ENCODE measurements at places on chromosomes 4 and X.

DNA sequence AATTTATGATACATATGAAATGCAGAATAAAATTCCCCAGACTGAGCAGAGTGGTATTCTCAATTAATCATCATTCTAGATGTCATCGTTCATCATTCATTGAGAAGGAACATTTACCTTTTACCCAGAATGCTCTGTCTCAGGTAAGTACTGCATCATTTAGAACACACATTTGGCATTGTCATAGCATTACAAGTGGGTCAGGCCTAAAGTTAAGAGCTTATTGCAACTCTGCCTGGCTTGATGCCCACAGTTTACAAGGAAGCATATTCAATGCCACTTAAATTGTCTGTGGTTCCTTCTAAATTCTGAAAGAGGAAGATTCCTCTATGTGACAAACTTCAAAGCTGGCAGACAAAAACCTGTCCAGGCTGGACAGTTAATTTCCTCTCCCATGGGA lies 87.3 kb downstream of the CAMK2D start:
- no peak for DNase-seq

- no peak for DNase-seq
Measured at GRCh38 chrX:39654183-39654925, 443.4 kb downstream of the BCOR start.

DNA sequence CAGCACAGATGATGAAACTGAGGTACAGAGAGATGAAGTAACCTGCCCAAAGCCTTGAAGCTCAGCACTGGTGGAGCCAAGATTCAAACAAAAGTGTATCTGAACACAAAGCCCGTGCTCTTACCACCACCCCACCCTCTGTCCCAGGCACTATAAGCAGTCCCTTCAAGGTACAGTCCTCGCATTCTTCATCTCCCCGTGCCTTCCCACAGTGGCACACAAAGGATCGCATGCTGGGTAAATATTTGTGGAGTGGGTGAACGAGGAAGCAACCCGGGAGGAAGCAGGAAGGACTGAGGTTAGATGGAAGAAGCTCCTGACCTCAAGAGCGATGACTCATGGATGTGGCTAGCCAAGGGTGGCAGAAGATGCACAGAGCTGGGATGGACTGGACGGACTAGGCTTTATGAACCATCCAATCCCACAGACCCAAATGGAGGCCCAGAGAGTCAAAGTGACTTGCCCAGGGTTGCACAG lies 18.4 kb downstream of the IQSEC2 start:
- DNase-seq, result peak; percentile 21

DNA sequence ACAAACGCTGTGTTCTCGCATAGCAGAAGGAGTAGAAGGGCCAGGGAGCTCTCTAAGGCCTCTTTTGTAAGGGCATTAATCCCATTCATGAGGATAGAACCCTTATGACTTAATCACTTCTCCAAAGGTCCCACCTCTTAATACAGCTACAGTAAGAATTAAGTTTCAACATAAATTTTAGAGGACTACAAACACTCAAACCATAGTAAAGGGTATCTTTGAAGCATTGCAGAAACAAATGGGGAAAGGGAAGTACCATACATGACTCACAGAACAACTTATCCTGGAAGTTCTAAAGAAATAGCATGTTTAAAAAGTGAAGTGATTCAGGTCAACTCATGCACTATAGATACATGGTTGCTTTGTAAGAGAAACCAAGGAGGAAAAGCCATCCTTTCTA lies 680.8 kb downstream of the RPA4 start:
- no peak for DNase-seq

DNA sequence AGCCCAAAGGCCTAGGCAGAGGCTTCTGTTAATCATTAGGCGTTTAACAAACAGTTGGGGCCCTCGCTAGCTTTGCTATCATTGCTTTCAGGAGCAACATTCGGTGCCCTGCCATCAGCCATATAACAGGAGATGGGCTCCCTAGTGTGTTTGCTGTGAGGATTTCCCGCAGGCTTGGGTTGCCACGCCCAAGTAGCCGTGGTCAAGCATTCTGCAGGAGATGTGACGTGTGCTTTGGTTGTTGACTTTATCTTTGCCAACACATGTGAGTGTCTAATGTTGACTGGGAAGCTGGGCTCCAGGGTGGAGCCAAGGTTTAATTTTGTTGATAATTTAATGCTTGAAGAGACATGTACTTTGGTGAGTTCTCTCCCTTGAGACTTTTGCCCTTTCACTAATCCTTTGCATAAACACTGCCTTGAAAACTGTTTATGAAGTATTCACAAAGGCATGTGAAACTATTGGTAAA lies 184.6 kb upstream of the KIT start:
- no peak for DNase-seq

GRCh38 chrX:111567542-111568255 lies 56.3 kb downstream of the SERTM2 start:
- DNase-seq, result no peak

DNA sequence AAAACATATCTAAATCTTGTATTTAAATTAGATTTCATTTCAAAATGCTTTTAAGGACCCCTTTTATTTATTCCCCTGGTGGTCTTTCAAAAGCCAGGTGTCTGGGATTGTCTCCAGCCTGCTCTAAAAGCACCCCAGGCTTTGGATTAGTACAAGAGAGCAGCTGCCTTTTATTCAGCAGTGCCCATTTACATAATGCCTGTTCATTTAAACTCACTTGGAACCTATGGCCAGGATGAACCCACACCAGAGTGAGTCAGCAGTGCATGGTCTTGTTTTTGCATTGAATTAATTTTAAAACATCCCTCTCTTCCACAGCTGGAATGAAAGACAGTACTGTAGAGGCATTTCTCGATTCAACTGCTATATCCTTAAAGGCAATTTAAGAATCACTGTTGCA lies 64.1 kb upstream of the TENM3 start:
- no peak for DNase-seq

GRCh38 chrX:151704041-151704663 lies 8.9 kb downstream of the PRRG3 start:
- DNase-seq, result no peak

DNA sequence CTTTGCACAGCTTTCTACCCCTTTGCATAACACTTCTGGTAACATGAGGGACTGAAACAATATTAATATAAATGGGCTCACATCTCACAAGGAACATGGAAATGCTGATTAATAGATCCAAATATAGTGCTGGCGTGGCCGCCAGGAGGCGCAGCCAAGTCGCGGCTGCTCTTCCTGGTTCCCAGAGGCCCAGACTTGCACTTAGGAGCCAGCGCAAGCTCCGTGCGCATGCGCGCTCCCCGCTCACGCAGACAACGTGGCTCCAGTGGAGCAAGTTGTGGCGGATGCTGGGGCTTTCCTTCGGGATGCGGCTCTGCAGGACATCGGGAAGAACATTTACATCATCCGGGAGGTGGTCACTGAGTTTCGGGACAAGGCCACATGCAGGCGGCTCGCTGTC lies 318.3 kb upstream of the SLC7A11 start:
- DNase-seq, result no peak

- no peak for DNase-seq
Measured at GRCh38 chr4:147509386-147509785, 28.5 kb downstream of the EDNRA start.

DNA sequence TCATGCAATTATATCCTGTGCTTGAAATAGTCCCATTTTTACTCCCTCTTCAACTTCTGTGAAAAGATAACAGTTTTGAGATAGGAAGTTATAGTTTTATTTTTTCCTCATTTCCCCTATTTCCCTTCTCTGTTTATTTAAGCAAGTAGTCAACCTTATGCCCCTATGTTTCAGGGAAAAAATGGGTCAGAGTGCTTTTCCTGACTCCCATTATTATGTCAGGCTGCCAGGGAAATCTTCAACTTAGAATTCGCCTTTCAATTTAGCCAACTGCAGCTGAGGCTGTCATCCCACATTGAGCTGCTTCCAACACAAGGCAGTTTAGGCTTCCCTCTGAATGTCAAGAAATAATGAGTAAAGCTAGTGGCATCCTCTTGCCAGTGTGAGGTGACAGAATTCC lies 42.3 kb downstream of the NXT2 start:
- no peak for DNase-seq

- DNase-seq, result no peak
Measured at GRCh38 chr4:11151500-11151899, 277.2 kb downstream of the HS3ST1 start.

DNA sequence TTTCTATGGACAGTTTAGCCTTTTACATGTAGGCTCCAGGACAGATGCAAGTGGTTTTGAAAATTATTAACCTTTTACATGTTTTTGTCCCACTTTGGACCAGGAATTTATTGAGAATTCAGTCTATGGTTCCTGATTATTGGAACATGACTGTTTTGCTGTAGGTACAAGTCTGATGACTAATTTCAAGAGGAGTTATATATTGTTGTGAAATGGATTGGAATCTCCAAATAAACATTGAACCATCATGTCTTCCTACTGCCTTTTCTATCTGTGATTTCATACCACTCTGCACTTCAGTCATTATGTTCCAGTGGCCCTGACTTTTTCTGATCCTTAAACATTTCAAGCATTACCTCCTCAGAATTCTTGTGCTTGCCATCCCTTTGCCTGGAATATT lies 35.9 kb downstream of the TBC1D19 start:
- no peak for DNase-seq

DNA sequence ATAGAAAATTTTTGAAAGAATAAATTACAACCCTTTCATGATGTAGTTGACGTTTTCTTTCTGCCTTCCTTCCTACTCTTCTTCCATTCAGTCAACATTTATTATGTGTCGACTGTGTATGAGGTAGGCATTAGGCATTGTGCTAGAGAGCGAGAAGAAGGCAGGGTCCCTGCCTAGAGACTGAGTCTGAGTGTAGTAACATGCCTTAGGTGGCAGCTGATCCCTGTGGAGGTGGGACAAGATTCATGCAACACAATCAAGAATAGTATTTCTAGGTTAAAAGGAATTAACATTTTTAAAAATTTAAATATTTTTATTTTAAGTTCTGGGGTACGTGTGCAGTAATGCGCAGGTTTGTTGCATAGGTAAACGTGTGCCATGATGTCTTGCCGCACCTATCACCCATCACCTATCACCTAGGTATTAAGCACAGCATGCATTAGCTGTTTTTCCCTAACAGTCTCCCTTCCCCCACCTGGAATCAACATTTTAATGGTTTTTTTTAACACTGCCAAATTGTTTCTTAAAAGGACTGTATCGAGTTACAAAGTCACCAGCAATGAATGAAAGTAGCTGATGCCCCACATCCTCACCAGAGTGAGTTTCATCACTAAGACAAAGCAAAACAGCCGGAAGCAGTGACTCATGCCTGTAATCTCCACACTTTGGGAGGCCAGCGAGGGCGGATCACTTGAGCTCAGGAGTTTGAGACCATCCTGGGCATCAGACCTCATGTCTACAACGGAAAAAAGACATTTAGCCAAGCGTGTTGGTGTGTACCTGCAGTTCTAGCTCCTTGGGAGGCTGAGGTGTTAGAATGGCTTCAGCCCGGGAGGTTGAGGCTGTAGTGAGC lies 84.0 kb downstream of the WWC2 start:
- DNase-seq, result peak; percentile 6

DNA sequence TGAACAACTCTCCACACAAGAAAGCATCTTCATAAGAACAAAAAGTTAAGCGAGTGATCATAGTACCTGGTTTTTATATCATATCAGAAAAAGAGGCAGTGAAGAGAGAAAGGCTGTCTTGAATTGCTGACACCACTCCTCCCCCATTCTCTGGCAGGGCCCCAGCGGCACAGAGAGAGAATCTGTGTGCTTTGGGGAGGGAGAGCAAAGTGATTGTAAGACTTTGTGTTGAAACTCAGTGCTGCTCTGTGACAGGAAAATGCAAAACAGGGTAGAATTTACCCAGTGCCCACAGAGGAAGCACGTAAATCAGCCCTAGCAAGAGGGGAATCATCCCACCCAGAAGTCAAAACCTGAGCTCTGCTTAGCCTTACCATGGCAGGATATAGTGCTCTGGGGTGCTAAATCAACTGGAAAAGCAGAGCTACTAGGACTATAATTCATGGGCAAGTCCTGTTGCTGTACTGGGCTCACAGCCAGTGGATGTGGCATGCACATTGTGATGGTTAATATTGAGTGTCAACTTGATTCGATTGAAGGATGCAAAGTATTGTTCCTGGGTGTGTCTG lies 174.6 kb downstream of the PRR32 start:
- no peak for DNase-seq

DNA sequence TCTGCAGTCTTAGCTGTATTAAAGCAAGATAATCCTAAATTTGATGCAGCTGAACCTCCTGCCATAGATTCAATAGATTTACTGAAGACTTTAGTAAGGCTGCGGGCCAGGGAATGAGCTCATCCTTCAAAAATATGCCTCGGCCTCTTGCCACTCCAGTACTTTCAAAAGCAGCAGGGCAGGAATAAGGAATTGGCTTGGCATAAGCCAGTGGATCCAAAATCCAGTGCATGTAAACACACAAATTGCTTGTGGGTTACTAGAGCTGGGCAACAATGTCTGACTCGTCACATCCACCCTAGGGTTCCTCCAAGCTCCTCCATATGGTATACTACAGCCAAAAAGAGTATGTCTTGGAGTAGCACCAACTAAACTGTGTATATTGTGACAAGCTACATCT lies 165.0 kb downstream of the AMELX start:
- DNase-seq, result no peak

- no peak for DNase-seq
Measured at GRCh38 chr4:88352062-88352740, 26.5 kb upstream of the HERC6 start.

GRCh38 chr4:119666653-119667091 lies 38.1 kb upstream of the PDE5A start:
- DNase-seq, result no peak

DNA sequence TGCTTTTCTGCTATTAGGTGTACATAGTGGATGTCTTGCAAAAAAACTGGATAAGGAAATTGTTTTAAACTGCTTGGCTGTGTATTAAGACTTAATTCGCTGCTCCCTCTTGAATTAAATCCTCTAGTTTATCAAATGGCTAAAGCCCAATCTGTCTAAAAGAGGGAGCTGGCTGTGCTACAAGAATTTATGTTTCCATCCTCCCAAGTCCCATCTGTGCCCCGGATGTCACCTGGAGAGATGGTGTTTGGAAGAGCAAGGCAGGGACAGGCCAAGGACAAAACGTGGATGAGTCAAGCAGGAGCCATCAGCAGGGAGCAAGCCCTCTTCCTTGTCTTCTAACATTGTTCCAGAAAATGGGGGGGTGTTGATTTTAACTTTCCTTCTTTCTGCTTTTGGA lies 171.3 kb upstream of the LCORL start:
- no peak for DNase-seq

Data from activated naive CD8-positive, alpha-beta T cell treated with anti-CD3 and anti-CD28 coated beads, Interleukin-2, amount 50 U/mL, for 24 hours (primary cell).